ENCODE measurements at places on chromosomes 16 and 17.

DNA sequence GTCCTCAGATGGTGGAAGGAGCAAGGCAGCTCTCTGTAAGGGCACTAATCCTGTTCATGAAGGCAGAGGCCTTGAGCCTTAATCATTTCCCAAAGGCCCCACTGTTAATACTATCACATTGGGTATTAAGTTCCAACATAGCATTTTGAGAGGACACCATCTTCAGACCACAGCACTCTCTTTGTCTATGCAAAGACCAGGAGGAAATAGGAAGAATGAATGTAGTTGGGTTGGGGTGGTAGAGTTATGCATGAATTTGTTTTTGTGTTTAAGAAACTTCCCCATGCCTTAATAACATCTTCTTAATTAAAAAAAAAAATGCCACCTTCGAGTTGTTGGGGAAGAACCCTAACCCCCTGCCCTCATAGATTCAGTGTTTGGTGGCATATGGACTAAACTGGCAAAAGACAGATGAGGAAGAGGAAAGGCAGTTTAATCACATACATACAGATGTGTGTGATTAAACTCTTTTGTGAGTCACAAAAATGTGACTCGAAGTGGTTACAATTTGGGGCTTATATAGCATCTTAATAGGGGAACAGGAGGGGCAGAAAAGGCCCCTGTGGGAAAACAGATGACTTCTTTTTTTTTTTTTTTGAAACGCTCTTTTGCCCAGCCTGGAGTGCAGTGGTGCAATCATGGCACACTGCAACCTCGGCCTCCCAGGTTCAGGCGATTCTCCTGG, 35.0 kb upstream of the SLC5A10 start:
- no peak for DNase-seq

- DNase-seq: no peak
Measured at GRCh38 chr17:72952220-72952619, 140.3 kb downstream of the SLC39A11 start.

DNA sequence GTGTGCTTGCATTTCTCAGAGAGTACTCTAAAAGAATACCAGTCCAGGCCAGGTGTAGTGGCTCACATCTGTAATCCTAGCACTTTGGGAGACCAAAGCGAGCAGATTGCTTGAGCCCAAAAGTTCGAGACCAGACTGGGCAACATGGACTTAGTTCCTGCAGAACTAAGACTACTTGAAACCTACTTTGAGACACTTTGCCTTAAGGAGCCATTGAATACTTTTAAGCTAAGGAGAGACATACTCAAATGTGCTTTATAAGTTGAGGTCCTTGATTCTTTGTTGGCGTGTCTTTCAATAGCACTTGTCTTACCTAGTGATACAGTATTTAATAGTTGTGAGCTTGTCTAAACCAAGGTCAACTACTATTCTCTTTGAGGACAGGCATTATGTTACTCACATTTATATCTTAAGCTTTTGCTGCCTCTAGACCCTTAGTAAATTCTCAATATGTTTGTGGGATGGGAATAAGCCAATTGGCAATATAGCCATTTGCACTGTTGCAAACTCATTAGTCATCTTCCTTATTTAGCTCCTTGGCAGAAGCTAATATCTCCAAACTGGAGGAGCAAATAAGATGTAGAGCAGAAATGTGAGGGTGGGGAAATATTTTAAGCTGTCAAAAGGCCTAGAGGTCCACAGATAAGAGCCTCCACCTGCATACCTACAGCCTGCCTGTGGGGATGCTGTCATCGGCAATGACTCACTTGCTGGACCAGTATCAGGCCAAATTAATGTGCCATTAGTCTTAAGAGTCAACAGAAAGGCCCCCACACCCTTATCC, 16.3 kb downstream of the SCPEP1 start:
- no peak for DNase-seq

DNA sequence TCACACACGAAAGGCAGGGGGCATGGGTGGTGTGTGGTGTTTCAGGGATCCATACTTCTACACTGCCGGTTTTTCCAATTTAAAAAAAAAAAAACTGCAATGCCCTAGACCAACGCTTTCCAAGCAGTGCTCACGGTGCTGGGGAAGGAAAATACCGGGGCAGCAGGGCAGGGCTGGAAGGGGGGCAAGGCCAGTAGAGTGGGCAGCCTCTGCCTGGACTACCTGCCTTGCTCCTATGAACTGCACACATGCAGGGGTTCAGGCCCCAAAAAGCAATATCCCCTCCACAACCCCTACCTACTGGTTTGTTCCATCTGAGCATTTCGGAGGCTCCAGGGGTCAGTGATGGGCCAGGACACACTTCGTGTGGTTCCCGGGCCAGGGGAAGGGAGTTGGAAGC, 29.4 kb downstream of the RPH3AL start:
- DNase-seq: no peak

GRCh38 chr16:25895380-25895779, 203.6 kb downstream of the HS3ST4 start:
- no peak for DNase-seq

- no peak for DNase-seq
Measured at GRCh38 chr16:79595231-79595641, 5.3 kb downstream of the MAF start.

DNA sequence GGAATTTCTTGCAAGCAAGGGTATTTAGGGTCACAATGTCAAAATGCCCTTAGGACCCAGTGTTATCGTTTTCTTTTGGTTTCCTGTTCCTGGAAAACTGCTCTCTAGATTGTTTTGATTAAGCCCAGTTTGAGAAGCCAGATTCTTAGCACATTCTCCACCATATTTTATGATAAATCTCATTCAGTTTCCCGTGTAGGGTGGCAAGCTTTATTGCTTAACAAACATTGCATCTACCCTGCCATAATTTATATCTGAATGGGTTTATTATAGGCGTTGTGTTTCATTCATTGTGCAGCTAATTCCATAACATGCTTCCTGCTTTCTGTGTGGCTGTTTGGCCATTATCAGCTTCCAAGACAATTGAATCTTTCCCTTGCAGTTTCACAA, 389.1 kb upstream of the DYNLRB2 start:
- DNase-seq: no peak

GRCh38 chr16:76835339-76835738, 355.7 kb upstream of the MON1B start:
- DNase-seq: no peak

GRCh38 chr16:84520725-84521496, 16.5 kb upstream of the MEAK7 start:
- no peak for DNase-seq

- no peak for DNase-seq
Measured at GRCh38 chr17:13520899-13521572, 80.7 kb downstream of the HS3ST3A1 start.

GRCh38 chr16:31897283-31897682, 23.7 kb downstream of the ZNF267 start:
- no peak for DNase-seq

- no peak for DNase-seq
Measured at GRCh38 chr16:75217389-75217851, 1.4 kb upstream of the CTRB1 start.

DNA sequence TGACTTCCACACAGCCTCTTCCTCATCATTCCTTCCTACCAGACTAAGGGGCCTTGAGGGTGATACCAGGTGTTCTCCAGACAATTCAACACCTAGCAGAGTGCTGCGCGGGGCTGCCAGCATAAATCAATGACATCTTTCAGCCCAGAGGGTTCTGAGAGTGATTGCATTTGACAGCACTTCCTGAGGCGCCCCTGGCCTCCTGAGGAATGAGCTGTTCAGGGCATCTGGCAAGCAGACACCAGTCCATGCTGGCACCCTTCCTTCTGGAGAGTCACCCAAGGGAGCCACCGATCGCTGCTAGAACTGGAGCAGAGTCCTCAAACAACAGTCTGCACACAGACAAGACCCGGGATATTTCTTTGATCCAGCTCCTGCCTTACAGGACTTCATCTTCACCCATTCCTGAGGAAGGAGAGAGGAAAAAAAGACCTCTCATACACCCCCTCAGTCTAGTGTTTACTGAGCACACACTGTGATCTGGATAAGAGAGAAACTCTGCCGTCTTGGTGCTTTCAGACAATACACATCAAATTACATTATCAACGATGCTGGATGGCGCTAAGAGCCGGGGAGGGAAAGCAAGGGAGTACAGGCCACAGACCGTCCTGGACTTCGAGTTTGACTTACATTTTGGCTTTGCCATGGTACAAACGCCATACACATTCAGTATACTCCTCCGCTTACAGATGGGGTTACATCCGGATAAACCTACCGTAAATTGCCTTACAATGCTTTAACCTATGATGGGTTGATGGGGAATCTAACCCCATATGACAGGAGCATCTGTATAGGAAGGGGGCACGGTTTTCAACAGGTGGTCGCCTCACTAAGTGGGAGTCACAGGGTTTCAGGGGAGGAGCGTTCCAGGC, 23.0 kb downstream of the NPTX1 start:
- no peak for DNase-seq

GRCh38 chr17:1709403-1709951, 700 bp downstream of the TLCD2 start:
- DNase-seq: no peak

DNA sequence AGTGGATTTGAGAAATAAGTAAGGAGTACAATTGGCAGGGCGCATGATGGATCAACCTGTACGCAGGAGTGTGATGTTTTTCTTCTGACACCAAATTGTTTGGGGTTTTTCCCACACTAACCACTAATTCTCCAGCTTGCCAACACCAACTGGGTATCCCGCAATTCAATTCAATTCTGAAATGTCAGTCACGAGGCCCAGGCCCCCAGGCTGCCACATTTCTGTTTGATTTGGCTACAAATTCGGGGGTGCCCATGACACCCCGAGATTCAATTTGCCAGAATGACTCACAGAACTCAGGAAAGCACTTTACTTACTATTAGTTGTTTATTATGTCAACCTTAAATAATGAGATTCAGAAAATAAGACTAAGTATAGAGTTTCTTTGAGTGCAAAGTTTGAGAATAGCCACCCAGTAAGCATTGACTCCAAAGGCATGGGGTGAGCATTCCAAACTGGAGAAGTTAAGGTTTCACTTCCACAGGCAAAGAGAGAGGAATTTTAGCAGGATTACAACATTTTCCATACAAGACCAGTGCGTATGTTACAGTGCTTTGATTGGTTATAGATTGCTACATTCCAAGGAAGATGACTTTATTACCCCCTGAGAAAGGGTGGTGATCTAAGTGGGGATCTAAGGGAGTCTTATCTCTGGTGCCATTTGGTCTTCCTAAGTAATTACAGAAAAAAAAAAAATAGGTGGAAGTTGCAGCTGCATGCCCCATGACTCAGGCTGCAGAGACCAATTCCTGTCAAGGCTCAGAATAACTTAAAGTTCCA, 11.5 kb downstream of the SLC46A1 start:
- DNase-seq: no peak

DNA sequence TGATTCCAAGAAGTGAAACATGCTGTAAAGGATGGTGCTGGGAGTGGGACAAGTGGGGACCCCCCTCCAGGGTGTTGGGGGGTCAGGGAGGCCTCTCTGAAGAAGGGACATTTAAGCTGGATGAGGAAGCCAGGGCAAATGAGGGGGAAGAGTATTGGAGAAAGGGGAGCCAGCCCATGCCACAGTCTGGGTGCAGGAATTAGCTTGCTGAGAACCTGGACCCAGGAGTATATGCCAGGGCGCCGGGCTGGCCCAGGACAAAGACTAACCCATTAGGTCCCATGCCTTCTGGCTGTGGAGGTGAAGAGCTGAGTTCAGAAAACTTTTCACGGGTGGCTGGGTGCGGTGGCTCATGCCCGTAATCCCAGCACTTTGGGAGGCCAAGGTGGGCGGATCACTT, 45.6 kb upstream of the PIK3R6 start:
- no peak for DNase-seq
